ENCODE measurements at places on chromosomes 4 and X. TPM values are rescaled to one million over a fixed set of nuclear protein-coding genes. Genes with fewer than 3 reads are reported as not detected.

DNA sequence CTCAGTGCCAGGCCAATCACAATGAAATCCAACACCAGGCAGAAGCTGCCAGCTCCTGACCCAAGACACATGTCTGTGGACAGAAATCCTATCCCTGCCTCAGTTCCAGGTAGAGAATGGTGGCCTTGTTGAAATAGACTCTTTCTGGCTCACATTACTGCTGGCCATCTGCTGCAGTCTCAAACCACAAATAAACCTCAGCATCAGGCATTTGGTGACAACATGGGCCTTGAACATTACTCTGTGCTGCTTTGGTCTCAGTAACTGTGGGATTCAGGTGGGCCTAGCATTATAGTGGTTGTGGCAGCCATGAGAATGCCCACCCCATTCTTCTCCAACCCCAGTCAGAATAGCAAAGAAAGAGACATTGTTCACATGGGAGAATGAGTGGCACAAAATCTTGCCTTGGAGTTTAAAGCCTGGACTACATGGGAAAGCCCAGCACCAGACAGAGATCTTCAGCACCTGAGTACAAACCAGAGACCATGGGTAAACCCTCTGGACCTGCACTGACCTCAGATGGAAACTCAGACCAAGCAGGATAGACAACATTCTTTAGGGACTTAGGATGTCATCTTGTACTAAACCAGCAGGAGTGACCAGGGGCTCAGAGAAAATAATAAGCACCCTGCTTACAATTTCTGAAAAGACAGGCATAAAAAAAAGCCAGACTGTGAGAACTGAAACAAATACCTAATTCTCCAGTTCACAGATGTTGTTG, 50.4 kb upstream of the TRAM1L1 start:
- DNase-seq: no peak

GRCh38 chr4:158133551-158133950, 39.3 kb downstream of the GASK1B start:
- no peak for DNase-seq

Gene FRMPD4
- total RNA-seq: 1.4 TPM

Gene PSAPL1
- not detected for total RNA-seq

Gene CT55
- total RNA-seq: not detected

Gene NAP1L3
- total RNA-seq: 13.4 TPM

All from right cardiac atrium (tissue), 5 donors.